HCT116 (cell line): ENCODE measurements at places on chromosomes 16 and 17. TPM values are rescaled to one million over a fixed set of nuclear protein-coding genes. Genes with fewer than 3 reads are reported as not detected.

DNA sequence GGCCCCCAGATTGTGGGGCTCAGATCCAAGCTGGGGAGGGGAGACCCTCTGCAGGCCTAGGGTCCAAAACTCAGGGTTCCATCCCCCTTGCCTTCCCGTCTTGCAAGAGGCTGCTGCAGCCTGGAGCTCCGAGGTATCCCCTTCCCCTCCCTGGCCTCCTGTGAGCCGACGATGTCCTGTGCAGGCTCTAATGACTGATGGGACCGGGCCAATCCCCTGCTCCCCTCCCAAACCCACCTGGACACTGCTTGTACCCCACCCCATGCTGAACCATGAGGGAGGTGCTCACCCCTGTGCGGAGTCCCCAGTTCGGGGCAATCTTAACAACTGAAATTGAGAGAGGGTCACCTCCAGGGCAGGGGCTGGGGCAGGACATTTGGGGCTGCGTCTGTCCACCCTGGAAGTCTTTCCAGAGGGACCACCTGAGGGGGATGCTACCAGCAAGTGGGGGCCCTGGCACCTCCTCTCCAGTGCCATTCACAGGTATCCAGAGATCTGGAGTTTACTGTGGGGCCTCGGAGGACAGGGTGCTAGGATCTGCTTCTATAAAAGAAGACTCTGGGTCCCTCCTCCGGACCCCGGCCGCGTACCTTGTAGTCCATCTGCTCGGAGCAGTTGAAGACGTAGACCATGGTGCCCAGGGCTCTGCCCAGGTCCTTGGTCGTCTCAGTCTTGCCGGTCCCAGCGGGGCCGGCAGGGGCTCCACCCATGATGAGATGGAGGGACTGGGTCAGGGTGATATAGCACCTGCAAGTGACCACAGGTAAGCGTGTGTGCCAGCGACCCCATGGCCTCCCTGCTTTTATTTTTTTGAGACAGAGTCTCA lies 77.3 kb downstream of the DNAH17 start:
- DNase-seq = no peak

Gene TSC2
- 74.1 TPM for total RNA-seq

Gene KRTAP9-8
- total RNA-seq = not detected

- no peak for DNase-seq
Observed at GRCh38 chr16:23496821-23497542, 13.3 kb downstream of the GGA2 start.

- DNase-seq = no peak
Observed at GRCh38 chr16:13708347-13709120, 211.4 kb upstream of the ERCC4 start.

GRCh38 chr17:15453782-15454181 lies 13.6 kb downstream of the CDRT4 start:
- DNase-seq = no peak

Gene MLKL
- total RNA-seq = 8.3 TPM

Gene ARL5C
- not detected for total RNA-seq

Gene KRT27
- not detected for total RNA-seq

Gene PKMYT1
- total RNA-seq = 104 TPM

GRCh38 chr17:17626151-17626805 lies 34.8 kb upstream of the PEMT start:
- no peak for DNase-seq

DNA sequence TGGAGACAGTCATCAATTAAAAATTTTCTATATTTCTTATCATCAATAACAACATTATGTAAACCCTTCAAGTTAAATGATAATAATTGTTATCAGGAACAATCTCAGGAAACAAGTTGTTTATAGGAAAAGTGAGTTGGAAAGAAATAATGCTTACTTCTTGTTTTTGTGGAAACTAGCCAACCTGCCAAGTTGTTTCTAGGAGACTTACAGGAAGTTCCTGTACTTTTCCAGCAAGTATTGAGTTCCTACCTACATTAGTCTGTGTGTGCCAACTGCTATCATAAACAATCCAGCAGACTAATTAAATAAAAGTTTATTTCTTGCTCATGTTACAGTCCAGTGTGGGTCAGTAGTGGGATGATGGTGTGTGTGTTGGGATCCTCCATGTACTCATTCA lies 1.6 kb upstream of the CCL14 start:
- no peak for DNase-seq

DNA sequence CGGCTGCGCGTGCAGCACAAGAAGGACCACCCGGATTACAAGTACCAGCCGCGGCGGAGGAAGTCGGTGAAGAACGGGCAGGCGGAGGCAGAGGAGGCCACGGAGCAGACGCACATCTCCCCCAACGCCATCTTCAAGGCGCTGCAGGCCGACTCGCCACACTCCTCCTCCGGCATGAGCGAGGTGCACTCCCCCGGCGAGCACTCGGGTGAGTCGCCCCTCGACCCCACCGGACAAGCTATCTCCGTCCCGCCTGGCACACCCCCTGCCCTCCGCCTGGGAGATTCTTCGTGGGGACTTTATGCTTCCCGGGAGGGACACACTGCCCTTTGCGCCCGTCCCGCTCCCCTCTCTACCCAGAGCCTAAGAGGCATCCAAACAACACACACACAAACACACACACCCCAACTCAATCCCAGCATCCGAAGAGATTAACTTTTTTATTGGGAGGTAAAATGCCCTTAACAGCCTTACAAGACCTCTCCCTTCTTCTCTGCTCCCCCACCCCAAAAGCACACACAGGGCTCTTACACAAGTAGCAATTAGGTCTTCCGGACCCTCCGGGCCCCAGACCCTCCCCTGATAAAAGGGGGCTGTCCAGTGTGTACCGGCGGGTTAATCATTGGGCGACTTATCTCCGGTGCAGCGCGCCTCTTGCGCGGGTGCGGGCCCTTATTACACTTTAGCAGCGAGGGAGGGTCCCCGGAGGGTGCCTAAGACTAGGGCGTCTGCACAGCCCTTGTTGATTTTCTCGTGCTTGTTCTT lies 2.1 kb downstream of the SOX9 start:
- DNase-seq = no peak

DNA sequence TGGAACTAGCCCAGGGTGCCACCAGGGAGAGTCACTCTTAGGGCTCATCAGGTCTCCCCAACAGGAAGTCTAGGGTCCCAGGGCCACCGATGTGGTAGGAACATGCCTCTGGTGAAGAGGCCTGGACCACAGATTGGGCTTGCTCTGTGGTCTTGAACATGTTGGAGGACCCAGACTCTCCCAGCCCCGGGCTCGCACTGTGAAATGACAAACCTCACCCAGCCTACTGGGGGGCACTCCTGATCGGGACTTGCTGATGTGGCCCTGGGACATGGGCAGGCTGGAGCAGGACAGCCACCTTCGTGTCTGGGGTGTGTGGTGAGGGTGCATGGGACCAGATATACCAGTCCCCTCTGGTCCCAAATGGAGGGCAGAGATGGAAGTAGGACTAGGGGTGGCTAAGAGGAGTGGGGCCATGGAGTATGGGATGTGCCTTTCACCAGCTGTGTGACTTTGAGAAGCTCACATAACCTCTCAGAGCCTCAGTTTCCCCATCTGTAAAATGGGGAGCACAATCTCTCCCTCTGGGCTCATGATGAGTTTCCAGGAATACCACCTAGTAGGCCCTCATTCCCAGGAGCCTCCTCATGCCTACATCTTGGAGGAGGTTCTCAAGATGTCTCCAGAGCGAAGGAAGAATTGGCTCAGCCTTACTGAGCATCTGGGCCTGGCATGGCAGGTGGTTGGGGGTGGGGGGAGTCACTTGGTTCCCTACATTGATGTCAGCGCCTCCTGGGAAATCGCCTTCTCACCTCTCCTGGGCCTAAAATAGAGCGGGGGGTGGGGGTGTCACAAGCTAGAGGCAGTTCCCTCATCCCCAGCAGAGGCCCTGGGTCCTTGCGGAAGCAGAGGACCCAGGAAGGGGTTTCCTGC lies 1.5 kb upstream of the ADAM11 start:
- DNase-seq = no peak

Gene MYO18A
- total RNA-seq = 37.2 TPM

Gene KRTAP4-9
- not detected for total RNA-seq

GRCh38 chr17:41773731-41774193 lies 12.7 kb downstream of the JUP start:
- no peak for DNase-seq

DNA sequence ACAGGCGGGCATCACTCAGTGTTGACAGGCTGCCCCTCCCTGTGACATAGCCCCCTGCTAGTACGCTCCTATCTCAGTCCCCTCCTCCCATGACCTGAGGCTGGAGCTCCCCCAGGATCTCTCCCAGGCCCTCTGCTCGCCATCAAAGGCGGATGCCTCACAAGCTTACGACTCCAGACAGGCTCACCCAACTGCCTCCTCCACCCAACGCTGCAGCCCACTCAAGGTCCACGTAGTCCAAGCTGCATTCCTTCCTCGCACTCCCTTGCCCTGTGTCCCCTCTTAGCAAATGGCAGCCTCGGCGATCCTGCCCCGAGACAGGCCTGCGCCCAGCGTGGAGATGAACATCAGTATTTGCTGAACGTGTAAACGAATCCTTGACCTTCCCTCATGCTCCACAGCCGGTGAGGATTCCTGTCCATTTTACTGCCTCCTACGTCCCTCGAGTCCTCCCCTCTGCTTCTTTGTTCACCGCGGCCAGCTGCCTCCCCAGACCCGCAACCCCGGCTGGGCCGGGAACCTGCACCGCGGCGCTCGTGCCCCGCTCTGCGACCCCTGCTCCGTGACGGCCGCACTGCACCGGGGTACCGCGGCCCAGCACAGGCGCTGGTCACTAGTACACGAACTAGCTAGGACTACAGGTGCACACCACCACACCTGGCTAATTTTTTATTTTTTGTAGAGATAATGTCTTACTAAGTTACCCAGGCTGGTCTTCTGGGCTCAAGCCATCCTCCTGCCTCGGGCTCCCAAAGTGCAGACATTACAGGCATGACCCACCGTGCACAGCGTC lies 838 bp upstream of the TMEM97 start:
- no peak for DNase-seq

- no peak for DNase-seq
Observed at GRCh38 chr17:78125138-78125913, 3.2 kb downstream of the TMC6 start.

GRCh38 chr16:58518083-58518979 lies 3.0 kb downstream of the SETD6 start:
- no peak for DNase-seq

Gene TTYH2
- 10.8 TPM for total RNA-seq

GRCh38 chr16:51053775-51054174 lies 97.3 kb downstream of the SALL1 start:
- DNase-seq = no peak

DNA sequence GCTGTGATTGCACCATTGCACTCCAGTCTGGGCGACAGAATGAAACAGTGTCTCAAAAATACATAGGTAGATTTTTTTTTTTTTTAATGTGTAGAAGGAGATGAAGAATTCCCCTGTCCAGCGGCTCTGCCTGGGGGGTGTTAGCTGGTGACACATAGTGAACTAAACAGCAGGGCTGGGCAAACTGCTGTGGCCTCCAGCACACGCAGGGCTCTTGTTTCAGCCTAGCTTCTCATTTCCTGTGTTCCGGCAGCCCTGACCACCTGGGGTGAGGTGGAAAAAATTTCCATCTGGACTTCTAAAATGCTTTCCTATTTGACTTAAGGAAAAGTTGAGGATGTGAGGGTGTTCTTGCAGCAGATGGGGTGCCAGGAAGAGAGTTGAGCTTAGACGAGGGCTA lies 33.3 kb upstream of the RGS9 start:
- DNase-seq = no peak

DNA sequence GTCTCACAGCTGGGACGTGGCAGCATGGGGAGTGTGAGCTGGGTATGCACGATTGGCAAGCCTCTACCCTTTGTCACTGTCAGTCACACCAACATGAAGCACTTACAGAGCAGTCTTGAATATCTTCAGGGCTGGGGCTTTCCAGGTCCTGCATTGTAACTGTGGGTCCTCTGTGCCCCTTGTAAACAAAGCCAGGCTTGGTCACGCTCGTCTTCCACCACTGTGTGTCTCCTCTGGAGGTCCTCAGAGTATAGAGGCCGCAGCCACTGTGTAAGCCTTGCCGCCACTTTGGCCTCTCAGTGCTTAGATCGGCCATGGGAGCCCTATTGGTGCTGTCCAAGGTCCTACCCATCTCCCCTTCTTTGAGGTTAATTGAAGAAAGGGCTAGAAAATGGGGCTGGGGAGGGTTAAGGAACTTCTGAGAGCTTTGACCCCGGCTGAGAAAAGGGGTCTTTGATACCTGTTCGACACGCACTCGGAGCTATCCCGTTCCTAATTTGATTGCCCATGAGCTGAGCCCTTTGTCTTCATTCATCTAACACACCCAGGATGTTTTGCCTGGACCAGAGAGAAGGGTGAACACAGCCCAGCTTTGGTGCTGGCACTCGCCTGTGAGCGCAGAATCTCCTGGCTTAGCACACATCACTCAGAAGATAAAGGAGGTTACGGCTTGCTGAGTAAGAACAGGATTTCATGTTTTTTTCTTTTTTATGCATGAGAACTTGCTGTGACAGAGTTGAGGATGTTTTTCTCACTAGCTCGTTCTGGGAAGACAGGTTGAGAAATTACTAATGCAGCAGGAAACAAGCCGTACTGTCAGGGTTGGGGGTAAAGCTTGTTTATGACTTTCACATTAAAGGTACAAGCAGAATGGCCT lies 267.9 kb downstream of the CPPED1 start:
- no peak for DNase-seq

DNA sequence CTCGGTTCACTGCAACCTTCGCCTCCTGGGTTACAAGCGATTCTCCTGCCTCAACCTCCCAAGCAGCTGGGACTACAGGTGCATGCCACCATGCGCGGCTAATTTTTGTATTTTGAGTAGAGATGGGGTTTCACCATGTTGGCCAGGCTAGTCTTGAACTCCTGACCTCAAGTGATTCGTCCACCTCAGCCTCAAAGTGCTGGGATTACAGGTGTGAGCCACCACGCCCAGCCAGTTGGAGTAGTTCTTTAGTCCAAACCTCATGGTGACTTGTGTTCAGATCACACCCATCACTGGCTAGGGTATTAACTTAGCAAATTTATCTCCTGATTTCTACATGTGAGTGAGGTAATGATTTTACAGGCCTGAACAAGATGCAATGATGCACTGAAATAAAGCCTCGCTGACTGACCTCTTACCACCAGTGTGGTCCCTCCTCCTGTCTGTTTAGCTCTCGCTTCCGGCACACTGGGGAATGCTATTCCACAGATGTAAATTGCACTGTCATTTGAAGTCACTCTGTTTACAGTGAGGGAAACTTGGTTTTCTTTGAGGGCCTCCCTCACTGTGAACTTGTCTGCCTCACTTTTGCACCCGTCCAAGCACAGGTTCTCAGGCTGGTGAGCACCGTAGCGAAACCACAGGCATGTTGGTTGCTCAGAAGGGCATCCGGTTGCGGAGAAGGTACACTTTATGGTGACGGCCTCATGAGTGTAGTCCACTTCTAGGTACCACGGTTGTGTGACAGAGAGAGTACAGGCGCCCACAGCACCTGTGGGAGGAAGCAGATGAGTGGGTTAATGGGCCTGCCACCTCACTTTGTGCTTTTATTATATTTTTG lies 5.5 kb downstream of the IGSF6 start:
- no peak for DNase-seq

DNA sequence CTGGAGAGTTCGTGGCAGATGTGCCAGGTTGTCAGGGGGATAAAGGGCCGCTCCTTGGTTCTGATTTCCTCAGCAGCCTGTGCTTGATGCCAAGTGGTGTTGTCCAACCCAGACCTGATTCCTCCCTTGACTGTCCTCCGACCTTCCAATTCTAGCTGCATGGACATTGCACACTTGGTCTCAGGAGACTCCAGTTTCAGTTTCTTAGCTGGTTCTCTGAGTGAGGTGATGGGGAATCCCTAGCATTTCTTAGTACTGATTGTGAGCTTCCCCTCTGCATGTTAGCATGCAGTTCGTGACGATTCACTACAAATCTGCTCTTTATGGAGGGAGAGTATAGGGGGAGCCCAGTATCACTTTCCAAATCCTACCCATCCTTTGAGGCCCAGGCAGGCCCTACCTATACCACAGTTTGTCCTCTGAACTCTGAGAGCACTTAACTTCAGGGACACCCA lies 12.4 kb upstream of the CCR7 start:
- no peak for DNase-seq

Gene CLEC19A
- not detected for total RNA-seq

Gene SNRNP25
- 24.5 TPM for total RNA-seq
